ENCODE measurements at places on chromosomes 7 and 10.
A peak's percentile ranks its signal among the peaks of the same experiment; 100 is the strongest.

DNA sequence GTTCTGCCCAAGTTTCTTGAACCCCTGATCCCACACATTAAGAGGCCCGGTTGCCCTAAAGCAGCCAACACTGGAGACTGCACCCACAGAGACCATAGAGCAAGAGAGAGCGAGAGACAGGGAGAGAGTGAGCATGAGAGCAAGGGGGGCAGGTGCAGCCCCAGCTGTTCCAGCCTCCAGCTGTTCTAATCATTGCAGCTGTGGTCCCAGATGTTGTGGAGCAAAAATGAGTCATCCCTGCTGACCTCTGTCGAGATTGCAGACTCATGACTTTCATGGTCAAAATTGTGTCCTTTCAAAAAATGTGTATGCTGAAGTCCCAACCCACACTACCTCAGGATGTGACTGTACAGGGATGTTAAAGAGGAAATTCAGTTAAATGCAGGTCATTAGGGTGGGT lies 143.9 kb upstream of the FRMD4A start:
- DNase-seq, result no peak

DNA sequence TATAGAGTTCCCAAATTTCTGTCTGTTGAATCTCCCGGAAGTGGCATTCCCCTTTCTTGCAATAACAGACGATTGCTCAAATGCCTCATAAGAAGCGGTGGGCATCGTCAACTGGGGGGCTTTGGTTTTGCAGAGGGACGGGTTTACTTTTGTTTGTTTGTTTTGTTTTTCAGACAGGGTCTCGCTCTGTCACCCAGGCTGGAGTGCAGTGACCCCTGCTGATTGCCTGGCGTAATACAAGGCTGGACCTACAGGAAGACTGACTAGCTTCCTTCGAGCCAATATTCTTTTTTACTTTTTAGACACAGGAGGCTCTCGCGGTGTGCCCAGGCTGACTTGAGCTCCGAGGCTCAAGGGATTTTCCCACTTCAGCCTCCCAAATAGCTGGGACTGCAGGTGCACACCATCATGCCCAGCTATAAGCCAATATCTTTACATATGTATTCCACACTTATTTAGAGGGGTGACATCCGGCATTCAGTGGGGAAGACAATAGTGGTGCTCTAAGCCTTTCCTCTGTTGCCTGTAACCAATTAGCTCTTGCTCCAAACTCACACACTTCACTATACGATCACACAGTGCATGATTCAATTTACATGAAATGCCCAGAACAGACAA lies 58.1 kb downstream of the FHIP2A start:
- DNase-seq, result no peak

DNA sequence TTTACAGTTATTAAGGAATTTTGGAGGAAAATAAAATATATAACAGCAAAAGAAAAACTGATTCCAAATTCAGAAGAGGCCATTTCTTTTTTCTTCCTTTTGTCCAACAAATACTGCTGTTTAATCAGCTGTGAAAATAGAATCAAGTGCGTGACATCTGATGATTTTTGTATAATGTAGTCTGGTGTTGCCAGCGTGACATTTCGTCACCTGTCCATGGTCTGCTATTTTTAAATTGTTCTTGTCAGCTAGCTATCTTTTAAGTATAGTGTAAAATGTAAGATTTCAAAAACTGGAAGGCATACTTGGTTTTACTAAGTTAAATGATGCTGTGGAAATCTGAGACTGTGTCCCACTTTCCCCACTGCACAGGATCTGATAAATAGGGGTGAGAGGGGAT lies 105.9 kb downstream of the CPEB3 start:
- no peak for DNase-seq

- DNase-seq, result no peak
Observed at GRCh38 chr10:74841265-74841973, 15.0 kb downstream of the KAT6B start.

DNA sequence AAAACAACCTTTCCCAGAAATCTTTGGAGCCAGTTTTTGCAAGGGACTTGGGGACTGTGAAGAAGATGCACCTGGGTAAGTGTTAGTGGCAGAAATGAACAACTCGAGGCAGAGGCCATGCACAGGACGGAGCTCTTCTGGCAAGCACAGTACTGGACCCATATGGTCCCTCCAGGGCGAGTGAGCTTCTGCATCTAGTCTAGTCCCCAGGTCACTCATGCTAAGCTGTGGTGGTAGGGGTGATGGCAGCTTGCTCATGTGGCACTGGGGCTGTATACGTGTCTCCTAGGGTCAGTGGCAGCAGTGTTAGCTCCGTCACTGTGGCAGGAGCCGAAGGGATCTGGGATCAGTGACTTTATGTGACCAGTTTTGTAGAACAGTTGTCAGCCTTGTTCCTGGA lies 9.3 kb upstream of the LRRC61 start:
- DNase-seq, result no peak

DNA sequence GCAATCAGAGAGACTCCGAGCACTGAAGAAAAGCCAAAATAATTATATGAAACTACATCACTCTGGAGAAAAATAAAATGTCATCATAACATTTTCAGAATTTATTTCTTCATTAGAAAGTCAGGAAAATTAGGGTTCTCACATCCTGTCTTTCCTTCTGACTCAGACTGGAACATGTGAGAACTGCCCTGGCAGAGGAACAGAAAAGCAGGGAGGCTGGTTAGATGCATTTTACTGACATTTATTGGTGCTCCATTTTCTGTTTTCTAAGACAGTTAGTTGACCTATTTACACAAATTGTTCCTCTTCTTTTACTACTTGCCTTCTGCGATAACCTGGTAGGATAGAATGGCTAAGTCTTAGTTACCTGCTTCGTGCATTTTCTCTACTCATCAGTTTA lies 58.6 kb upstream of the ANK3 start:
- no peak for DNase-seq

- DNase-seq, result no peak
Observed at GRCh38 chr10:12806228-12807095, 195.1 kb downstream of the CCDC3 start.

- no peak for DNase-seq
Observed at GRCh38 chr10:61795551-61795950, 105.9 kb upstream of the ARID5B start.

- no peak for DNase-seq
Observed at GRCh38 chr7:100413889-100414288, 14.6 kb downstream of the ZCWPW1 start.

GRCh38 chr10:124995605-124996004 lies 53.7 kb downstream of the ZRANB1 start:
- no peak for DNase-seq

GRCh38 chr10:95254629-95255028 lies 36.2 kb downstream of the PDLIM1 start:
- DNase-seq, result no peak

DNA sequence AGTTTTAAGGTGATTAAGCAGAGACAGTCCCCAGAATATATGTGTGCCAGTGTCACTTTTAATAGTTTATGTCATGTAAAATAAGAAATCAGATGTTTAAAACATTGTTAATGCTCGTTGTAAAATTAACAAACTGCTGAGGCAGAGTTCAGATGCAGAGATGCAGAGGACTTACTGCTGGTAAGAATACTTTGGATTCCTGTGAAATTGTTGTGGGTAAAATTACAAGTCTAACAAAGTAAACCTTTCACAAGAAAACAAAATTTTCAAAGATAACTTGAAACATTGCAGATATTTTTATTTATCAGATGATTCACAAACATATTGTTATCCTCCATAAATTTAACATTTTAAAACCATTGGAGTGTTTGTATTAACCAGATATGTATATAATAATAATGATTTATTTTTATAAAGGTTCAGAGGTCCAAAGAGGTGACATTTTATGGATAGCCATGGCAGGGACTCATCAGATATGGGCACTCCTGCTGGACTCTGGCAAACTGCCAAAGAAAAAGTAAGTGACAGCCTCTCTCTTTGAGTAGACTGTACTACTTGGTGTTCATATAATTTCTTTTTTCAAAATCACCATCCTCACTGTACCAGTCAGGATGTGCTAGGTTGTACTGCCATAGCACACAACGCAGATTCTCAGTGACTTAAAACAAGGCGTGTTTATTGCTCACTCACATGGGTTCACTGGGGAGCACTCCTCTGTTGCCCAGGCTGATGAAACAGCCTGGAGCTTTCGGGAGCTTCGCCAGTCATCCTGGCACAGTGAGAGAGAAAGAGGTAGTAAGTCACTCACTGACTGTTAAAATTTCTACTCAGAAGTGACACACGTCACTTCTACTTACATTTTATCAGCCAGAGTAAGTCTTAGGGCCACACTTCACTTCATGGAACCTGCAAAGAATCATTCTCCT lies 43.5 kb downstream of the NHLRC2 start:
- peak; percentile 3 for DNase-seq

GRCh38 chr7:41817386-41817785 lies 114.5 kb upstream of the INHBA start:
- peak; percentile 72 for DNase-seq

DNA sequence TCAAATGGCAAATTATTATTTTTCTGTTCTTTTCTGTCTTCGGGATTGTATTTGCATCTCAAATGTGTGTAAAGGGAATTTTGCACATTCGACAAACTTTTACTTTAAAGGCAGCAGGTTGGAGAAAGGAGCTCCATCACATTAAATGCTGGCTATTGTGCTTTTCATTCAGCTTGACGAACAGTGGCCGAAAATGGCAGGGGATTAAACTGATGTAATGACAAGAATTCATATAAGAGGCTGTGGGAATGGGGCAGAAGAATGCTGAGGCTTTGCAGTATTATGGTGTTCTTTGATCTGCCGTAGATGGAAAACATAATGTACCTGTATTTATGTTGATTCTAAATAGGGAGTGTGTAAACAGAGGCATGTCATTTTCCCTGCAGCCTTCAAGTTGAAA lies 376.0 kb downstream of the LRMDA start:
- DNase-seq, result no peak

DNA sequence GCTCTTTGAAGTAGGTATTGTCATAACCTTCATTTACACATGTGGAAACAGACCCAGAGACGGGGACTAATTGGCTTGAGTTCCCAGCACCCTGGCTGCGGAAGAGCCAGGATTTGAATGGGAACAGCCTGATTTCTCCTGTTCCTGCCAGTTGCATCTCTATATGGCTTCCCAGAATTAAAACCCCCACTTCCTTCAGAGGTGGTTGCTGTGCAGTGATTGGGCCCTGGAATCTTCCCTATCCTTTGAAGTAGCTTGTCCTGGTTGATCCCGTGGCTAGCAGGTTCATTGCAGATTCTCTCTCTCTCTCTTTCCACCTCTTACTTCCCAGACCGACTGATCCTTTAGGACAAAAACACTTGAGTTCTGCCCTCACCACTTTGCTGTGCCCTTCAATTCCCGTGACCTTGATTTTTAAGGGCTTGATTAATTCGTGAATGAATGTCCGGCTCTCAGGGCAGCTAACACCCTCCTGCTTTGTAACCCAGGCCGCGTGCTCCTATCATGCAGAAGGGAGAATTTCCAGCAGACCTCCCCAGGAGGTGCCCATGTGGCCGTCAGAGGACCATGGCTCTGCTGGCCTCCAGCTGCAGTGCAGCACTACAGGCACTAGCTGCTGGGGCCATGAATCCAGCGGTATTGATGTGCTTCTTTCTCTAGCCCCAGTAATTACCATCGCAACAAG lies 120.6 kb upstream of the AGK start:
- DNase-seq, result no peak

GRCh38 chr7:83579740-83580139 lies 69.2 kb downstream of the SEMA3E start:
- peak; percentile 25 for DNase-seq

GRCh38 chr7:130883928-130884327 lies 149.9 kb upstream of the KLF14 start:
- DNase-seq, result no peak

DNA sequence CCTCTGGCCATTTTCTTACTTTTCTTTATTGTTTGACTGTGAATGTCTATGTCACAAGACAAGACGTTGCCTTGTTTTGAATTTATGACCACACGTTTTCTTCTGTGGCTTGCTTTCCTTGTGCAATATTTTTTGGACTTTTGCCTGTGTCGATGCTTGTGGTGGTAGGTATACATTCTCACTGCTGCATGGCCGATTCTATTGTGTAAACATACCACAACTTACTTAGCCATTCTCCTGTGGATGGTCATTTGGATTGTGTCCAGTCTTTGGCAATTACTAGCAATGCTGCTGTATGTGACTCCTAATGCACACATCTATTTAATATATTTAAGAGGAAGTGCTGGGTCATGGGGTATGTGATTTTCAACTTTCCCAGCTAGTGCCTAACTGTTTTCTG lies 18.0 kb upstream of the DLG5 start:
- DNase-seq, result peak; percentile 99

DNA sequence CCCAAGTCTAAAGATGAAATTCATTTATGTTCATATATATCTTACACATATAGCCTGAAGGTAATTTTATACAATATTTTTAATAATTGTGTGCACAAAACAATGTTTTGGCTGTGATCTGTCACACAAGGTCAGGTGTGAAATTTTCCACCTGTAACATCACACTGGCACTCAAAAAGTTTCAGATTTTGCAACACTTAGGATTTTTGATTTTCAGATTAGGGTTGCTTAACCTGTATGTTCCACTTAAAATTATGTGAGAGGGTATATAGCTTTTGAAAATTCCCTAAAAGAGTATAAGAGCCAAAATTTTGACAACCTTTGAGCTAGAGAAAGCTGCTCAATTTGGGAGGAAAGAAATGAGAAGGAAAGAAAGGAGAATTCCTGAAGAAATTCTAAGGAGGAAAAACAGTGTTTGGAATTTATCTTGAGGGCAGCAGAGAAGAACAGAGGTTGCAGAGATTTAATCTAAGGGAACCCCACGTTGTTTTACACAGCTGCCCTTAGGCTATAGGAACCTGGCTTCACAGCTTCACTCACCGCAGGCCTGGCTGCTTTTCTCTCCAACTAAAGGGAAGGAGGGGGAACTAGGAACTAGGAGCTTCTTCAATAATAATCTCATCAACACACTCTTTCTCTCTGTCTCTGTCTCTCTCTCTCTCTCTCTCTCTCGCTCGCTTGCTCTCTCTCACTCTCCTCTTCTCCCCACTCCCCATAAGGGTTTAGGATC lies 8.5 kb downstream of the VOPP1 start:
- no peak for DNase-seq

DNA sequence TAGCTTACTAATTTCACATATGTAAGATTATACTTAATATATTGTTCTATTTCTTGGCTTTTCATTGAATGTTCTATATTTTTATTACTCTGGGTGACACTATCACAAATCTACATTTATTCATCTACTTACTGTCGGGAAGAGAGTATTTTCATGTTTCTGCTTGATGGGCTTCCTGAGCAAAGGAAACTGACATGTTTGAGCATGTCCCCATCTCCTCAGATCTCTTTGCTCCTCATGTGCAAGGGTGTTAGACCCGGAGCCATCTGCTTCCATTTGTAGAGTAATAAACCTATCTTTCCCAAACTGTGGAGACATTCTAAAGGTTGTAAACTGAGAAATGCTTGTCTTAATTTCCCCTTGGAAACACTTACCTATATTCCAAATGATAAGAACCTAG lies 103.5 kb downstream of the LSMEM1 start:
- no peak for DNase-seq

- no peak for DNase-seq
Observed at GRCh38 chr10:60200012-60200681, 189.5 kb downstream of the ANK3 start.

All from fibroblast of skin of right quadriceps (primary cell).